ENCODE measurements at places on chromosomes 12 and 14.

DNA sequence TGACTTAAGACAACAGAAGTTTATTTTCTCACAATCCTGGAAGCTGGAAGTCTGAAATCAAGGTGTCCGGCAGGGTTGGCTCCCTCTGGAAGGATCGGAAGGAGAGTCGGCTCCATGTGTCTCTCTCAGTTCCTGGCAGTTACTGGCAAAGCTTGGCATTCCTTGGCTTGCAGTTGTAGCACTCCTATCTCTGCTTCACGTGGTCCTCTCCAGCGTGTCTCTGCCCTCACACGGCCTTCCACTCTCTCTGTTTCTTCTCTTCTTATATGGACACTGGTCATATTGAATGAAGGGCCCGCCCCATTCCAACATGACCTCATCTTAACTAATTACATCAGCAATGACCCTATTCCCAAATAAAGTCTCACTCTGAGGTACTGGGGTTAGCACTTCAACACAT, 60.1 kb upstream of the TUNAR start:
- DNase-seq, result no peak

DNA sequence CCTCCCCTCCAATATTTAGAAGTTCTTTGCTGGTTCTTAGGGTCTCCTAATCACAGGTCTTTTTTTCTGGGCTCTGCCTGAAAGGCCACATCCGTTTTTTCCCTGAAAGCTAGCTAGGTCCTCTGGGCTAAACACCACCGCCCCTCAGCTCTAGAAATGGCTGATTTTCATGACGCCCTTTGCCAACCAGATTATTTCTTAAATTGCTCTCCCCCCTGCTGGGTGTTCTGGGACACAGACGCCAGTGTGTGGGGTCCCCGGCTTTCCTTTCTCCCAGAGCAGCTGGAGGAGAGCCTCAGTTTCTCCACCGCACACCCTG, 45.3 kb upstream of the ATP23 start:
- peak; percentile 47 for DNase-seq

DNA sequence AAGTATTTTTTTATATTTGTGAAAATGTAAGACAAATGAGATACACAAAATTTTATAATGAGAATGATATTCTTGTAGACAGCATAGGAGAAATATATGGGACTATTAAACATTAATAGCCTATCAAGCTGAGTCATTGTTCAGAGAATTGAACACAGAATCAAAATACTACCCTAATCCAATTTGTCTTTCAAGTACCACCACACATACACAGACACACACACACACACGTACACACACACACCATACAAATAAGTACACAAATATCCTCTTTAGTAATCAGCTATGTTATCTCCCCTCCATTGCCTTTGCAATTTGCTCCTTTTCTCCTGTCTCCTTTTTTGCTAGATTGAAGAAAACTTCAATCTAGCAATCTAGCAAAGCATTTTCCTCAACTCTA, 499.3 kb downstream of the FOXG1 start:
- no peak for DNase-seq

- no peak for DNase-seq
Measured at GRCh38 chr12:71236133-71236660, 78.4 kb upstream of the TSPAN8 start.

GRCh38 chr12:95321516-95322246, 104.1 kb downstream of the VEZT start:
- DNase-seq, result no peak

DNA sequence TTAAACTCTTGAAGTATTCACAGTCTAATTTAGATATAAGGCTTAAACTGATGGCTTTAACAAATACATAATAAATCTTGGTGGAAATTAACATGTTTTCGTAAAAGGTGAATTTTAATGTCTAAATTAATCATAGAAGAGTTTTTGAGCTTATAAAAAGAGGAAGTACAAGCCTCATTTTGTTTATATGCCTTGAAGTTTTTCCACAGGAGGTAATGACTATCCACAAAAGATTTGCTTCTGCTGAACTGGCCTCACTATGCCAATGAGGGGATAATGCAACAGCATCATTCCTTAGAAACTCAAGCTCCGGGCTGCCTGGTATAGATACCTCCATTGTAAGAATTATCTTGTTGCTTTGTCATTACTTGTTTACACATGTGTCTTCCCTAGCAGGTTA, 175.6 kb downstream of the DUSP6 start:
- DNase-seq, result no peak

DNA sequence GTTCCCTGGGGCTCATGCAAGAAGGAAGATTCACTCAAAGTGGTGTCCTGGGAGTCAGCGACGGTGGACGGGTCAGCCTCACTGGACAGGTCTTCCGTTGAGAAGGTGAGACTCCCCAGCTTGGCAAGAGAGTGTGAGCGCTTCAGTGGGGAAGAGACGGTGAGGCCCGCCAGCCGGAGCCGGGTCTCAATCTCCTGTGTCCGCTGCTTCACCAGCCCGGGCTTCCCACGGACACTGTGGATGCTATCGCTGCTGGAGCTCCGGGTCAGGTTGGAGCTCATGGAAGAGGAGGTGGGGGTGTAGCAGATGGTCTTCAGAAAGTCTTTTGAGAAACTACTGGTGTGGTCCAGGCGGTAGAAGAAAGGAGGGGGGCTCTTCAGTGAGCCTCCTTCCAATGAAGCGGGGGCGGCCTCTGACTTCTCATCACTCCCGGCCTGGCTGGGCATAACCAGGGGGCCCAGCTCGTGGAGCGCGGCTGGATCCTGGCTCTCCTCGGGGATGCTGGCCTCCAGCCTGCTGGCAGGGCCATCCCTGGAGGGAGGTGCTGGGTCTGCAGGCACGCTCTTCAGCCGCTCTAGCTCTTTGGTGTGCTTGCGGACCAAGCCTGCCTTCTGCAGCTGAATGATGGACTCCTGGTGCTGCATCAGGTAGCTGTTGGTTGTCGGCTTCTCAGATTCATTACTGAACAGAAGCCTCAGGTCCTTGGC, 56.9 kb upstream of the CORO1C start:
- DNase-seq, result no peak

DNA sequence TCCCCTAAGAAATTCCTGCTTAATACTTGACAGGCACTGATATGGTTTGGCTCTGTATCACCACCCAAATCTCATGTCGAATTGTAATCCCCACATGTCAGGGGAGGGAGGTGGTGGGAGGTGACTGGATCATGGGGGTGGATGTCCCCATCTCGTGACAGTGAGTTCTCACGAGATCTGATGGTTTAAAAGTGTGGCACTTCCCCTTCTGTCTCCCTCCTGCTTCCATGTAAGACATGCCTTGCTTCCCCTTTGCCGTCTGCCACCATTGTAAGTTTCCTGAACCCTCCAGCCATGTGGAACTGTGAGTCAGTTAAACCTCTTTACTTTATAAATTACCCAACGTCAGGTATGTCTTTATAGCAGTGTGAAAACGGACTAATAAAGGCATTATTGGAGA, 198.0 kb downstream of the FOXN3 start:
- no peak for DNase-seq

All from fibroblast of skin of abdomen (primary cell).